Fibroblast of pulmonary artery (primary cell): ENCODE measurements at places on chromosomes 16 and 17.
A peak's percentile ranks its signal among the peaks of the same experiment; 100 is the strongest.

- peak; percentile 90 for DNase-seq
Observed at GRCh38 chr16:31876951-31877828, 3.6 kb downstream of the ZNF267 start.

DNA sequence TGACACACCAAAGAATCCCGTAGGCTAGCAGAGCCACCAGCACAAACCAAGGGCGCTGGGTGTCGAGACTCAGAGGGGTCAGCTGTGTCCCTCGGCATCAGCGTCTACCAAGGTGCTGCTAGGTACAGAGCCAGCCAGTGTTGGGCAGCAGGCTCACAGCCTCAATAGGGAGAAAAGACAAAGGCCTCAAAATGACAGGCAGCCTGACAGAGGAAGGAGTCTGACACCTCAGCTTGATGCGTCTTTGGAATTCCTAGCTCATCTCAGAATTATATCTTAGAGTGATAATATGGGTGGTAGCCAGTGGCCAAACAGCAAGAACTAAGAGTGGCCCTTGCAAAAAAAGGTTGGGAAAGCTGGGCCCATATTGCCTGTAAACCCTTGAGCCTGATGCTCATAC is 45.9 kb downstream of the HS3ST3B1 start:
- DNase-seq, result no peak

- no peak for DNase-seq
Observed at GRCh38 chr16:89364606-89365005, 125.8 kb downstream of the ANKRD11 start.

DNA sequence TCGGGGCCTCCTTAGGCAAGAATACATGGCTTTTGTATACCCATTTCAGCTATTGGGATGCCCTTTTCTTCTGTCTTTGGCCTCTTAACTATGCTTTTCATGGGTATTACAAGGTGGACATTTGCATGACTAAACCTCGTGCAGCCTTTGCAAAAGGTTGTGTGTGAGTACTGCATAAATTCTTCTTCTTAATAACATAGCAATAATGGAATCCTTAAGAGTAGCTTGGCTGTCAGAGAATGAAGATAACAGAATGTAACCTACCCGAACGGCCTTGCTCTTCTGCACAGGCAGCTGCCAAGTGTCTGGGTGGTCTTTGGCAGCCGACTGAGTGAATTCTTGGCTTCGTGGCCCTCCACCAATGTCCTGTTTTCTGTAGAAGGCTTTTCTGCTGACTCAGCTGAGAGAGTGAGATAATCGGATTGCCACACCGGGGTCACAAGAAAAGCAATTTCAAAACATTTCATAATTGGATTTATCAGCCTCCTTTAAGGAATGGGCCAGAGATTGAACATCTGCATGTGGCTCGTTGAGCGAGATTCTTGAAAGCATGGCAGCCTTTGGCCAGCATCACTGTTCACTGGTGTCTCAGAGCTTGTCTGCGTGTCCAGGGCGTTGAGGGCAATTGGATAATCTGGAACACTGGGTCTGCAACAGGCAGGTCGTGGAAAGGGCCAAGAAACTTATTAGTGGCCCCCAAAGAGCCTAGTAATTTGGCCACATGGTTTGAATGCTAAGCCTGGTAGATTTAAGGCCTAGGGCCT is 13.4 kb downstream of the IRF8 start:
- DNase-seq, result peak; percentile 95

GRCh38 chr17:14672830-14673229 is 371.9 kb downstream of the HS3ST3B1 start:
- peak; percentile 46 for DNase-seq

DNA sequence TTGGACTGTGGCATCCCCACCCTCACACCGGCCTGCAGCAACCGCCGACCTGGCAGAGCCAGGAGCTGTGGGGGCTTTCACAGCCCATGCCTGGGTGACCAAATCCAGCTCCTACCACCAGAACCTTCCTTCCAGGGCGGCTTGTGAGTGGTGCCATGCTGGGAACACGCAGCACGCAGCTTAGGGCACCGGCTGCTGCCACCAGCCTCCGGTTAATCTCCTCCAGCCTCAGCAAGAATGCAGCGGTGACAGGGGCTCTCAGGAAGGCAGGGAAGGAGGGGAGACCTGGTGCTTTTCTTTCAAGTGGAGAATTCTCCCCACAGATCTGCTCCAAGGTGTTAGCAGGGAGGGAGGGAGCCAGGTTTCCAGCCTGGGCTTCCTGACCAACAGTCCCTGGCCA is 32.3 kb upstream of the ANKRD40CL start:
- DNase-seq, result no peak

GRCh38 chr17:41308251-41308917 is 725 bp downstream of the KRTAP16-1 start:
- DNase-seq, result no peak

GRCh38 chr17:33981711-33982601 is 273.1 kb upstream of the CCL2 start:
- no peak for DNase-seq

GRCh38 chr16:67661101-67661761 is 471 bp downstream of the PARD6A start:
- peak; percentile 51 for DNase-seq

DNA sequence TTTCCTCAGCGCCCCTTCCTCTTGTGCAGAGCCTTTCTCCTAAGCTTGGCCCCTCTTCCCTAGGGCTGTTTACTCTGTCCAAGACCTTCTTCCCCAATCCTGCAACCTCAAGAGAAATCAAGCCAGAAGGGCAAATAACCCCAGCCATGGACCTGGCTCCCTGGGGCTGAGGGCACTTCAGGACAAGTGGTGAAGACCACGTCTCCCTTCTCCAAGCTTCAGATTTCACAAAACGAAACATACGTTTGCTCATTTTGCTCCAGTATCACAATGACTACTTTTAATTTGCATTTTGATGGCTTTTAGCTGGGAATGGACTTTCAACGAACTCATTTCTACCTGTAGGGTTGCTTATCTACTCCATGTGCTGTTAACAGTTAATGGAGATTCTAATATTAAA is 139.8 kb upstream of the CACNG5 start:
- no peak for DNase-seq

GRCh38 chr17:28551421-28552175 is 826 bp downstream of the UNC119 start:
- DNase-seq, result peak; percentile 19

- no peak for DNase-seq
Observed at GRCh38 chr17:43669971-43670644, 8.4 kb upstream of the MEOX1 start.

DNA sequence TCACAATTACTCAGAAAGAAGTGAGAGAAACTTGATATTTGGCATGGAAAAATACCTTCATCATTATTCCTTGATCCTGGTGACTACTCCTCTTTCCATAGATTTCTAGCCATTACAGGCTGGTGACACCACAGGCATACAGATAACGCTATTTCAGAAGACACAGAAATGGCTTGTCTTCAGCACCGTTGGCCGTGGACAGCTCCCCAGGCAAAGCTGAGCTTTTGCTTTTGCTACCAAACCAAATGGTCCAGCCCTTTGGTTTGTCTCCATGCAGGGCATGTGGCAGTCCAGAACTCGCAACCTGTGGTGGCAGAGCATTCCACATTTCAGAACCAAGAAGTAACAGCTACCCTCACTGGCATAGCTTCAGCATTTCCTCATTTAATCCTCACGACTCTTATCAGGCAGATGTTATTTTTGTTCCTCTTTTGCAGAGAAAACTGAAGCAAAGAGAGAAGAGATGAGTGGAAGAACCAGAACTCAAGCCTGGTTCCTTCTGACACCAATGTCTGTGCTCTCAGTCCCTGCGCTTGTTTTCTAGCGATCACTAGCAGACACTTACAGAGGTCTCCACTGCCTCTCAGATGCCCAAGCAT is 55.5 kb downstream of the HS3ST4 start:
- DNase-seq, result peak; percentile 1

GRCh38 chr16:49515016-49515565 is 141.5 kb downstream of the C16orf78 start:
- DNase-seq, result no peak

DNA sequence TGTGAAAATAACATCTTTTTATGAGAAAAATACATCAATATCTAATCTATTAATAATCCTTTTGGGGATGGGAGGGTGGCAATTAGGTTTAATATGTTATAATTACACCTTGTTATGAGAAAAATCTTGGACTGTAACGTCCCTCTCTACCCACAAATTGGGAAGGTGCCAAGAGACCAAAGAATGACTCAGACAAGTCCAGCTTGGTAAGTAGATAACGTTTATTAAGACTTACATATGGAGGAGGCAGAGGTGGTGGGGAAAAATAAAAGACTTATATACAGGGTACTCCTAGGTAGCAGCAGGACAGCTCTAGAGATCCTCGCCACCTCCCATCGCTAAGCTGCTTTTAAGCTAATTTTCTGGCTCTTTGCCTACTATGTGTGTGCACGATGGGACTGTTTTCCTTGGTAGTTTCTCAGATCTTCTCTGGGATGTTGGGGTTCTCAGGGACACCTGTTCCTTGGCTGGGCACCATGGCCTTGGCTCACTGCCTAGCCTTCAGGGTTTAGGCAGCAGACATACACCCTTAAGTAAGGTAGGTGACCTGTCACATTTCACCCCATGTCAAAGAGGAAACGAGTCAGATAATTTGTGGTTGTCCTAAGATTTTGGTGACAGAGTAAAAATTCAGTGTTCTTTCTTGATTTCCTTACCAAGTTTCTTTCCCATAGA is 31.5 kb downstream of the RBL2 start:
- DNase-seq, result peak; percentile 83

DNA sequence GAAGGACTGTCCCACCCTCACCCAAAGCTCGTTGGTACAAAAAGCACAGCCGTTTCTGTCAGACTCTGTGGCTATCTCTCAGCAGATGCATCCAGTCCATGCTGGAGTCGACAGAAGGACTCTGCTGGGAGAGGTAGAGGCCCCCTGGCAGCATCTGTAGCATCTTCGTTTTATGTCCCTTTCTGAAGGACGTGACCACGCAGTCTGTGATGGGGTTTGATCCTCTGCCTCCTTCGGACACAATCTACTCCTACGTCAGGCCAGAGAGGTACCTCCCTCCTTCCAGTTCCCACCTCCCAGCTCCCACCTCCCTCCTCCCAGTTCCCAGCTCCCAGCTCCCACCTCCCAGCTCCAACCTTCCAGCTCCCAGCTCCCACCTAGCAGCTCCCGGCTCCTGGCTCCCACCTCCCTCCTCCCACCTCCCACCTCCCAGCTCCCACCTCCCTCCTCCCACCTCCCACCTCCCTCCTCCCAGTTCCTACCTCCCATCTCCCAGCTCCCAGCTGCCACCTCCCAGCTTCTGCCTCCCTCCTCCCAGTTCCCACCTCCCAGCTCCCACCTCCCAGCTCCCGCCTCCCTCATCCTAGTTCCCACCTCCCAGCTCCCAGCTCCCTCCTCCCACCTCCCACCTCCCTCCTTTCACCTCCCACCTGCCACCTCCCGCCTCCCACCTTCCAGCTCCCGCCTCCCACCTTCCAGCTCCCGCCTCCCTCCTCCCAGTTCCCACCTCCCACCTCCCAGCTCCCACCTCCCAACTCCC is 11.4 kb upstream of the MC1R start:
- no peak for DNase-seq

DNA sequence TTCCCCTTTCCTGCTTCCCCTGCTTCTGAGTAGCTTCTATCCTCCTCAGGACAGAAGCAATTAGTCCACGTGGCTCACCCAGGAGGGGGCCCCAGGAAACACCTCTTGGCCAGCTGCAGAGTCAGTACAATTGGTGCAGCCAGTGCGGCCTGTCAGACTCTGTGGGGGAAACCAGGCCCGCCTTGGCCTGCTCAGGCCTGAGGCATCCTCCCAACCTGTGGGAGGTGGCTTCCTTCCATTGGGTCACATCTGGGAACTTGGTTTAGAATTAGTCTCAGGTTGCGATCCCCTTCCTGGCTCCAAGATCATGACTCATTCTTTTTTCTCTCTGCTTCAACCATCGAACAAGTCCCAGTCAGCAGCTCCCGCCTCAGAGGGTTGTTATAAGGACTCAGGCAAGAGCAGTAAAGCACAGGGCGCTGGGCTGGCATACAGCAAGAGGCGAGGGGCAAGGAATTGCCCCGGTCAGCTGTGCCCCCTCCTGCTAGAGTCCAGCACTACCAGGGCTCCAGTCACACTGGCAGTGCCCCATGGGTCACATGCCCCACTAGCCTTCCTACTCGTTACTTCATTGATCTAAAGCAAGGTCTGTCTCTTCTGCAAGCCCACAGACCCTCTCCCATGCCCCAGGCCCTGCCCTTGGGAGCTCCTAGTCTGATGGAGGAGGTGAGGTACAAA is 8.1 kb upstream of the EPX start:
- peak; percentile 55 for DNase-seq

DNA sequence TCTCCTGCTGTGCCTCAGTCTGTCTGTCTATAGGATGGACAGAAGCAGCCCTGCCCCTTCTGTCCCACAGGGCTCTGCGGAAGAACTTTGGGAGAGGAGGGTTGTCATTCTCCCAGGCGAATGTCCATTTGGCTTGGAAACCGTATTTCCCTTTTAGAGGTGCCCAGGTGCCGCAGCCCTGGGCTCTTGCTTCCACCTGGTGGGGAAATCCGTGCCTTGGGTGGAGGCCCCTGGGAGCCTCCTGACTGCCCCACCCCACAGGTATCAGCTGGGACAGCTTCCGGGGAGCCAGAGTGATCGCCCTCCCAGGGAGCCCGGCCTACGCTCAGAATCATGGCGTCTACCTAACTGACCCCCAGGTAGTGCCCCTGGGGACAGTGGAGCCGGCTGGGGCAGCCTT is 12.7 kb downstream of the FCSK start:
- no peak for DNase-seq
